ENCODE measurements at places on chromosomes 5 and 9.

- no peak for DNase-seq
Measured at GRCh38 chr5:1047332-1047965, 38.8 kb downstream of the NKD2 start.

GRCh38 chr5:89827359-89827758 lies 582.2 kb downstream of the CETN3 start:
- DNase-seq: no peak

GRCh38 chr5:127834554-127834953 lies 131.4 kb downstream of the CCDC192 start:
- no peak for DNase-seq

GRCh38 chr5:158820891-158821290 lies 278.8 kb downstream of the EBF1 start:
- no peak for DNase-seq

DNA sequence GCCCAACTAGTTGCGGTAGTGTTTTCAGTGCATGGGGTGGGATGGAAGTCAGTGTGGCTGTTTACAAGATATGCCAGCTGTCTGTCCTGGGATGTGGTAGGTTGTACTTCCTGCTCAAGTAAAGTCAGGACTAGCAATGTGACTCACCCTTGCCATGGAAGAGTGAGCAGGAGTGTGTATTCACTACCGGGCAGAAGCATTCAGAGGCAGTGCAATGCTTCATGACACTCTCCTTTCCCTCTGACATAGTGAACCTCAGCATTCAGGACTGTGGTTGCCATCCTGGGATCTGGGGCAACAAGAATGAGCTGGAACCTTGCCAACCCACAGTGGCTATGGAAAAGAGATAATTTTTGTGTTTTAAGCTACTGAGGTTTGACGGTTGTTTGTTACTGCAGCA lies 68.9 kb downstream of the BOD1 start:
- DNase-seq: no peak

DNA sequence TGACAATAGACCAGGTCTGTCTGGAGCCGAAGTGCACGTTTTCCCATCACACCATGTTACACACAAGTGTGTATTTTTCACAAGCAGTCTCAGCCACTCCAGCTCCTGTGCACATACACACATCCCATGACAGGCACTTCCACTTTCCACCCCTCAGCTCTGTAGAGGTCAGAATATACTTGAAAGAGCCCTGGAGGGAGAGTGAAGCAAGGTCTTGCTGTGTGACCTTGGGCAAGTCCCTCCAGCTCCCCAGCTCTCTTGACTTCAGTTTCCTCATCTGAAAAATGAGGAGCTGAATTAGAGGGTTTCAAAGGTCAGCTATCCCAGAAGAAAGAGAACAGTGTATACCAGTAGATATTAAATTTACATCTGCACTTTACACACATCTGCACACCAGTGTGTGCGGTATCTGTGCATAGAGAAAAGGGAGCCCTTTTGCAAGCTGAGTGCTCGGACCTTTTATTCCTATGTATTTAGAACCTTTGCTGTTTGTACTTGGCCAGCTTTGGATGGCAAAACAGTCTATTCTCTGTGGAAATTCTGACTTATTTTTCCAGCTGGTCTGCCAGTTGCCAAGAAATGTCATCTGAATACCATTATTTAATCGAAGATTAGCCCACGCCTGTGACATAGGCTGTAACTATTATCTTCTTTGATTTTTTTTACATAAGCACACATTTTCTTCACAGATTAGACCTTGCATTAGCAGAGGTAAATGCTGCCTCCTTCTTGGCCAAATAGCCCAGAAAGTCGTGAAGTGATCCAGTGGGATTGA lies 528.0 kb downstream of the BNC2 start:
- no peak for DNase-seq

- no peak for DNase-seq
Measured at GRCh38 chr9:112789891-112790774, 39.6 kb downstream of the SNX30 start.

GRCh38 chr9:76423216-76424177 lies 29.3 kb upstream of the RFK start:
- DNase-seq: no peak

GRCh38 chr5:27742805-27743204 lies 704.4 kb upstream of the CDH9 start:
- DNase-seq: no peak

GRCh38 chr5:98106116-98107031 lies 667.1 kb upstream of the RGMB start:
- DNase-seq: no peak

GRCh38 chr5:142221091-142221860 lies 103.5 kb downstream of the SPRY4 start:
- DNase-seq: no peak

- no peak for DNase-seq
Measured at GRCh38 chr9:19294219-19294618, 63.7 kb downstream of the DENND4C start.

DNA sequence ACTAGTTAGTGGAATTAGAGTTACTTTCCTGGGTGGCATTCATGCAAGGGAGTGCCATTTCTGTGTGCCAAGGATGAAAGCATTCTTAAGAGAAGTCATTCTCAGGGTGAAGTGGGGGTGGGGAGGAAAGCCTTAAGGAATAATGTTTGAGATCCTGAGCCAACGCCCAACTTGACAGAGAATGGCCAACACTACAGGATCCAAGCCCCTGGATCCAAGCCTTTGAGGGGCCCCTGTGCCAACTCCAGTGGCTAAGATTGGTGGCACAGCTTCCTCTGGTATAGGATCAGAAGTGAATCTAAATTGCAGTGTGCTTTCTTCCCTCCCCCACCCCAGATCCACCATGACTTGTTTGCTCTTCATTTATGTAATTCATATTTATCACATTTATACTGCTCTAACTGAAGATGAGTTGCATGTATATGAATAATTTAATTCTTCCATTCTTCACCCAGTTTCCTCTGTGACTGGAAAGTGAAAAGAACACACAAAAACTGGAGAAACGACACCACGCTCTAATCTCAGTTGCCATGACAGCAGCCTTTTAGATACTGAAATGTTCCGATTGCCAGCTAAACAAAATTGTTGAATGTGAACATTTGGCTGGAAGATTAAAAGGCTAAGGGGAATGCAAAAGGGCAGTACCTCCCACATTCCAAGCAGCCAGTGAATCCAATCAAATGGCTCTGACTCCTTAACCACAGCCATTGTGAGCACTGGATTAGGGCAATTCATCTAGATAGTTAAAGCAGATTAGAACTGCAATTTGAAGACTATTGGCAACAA lies 4.5 kb downstream of the ZNF608 start:
- DNase-seq: no peak

DNA sequence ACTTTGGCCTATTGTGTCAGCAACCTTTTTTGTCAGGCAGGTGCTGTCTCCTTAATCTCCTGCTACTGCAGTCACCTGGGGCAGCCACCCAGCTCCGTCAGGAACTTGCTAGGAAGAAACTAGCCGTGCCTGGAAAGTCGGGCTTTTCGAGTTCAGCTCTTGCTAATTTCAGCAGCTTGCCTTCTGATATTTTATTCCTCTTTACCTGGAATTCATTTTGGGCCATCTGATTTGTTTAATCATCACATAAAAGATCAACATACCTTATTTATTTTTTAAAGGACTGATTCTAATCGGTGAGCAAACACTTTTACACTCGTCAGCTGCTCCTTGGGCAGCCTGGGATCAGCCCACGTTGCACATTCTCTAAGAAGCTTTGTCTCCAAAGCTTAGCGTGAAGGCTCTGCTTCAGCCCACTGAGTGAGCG lies 42.2 kb downstream of the PRLR start:
- no peak for DNase-seq

GRCh38 chr9:128628471-128629048 lies 28.1 kb downstream of the DYNC2I2 start:
- no peak for DNase-seq

- DNase-seq: no peak
Measured at GRCh38 chr9:105860516-105860915, 166.2 kb downstream of the TMEM38B start.

- DNase-seq: peak; percentile 53
Measured at GRCh38 chr5:132456296-132456986, 34.1 kb downstream of the IRF1 start.

DNA sequence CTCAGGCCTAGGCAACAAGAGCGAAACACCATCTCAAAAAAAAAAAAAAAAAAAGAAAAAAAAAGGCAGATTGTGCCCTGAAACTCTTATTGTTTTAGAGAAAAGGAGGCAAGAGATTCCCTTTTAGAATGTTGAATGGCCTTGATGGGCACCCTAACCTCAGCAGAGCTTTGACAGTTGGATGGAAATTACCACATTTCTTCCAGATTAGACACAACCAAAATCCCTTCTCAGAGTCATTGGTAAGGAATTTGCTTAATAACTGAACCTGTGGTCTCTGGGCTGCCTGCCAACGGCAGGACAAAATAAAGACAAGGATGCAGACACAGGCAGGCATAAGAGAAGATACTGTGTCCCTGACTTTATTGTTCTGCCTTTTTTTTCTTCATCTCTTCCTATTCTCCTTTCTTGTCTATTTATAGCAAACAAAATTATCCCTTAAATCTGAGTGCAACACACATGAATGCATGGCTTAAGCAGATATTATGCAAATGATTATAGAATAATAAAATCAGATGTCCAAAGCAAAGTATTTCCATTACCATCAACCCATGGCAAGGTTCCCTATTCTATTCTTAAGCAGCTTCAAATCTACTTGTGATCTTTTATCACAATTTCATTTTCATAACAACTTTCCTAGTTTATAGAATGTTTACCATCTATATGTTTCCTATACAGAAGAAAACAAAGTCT lies 37.3 kb upstream of the TRIO start:
- no peak for DNase-seq

GRCh38 chr5:73638344-73639095 lies 12.5 kb downstream of the ARHGEF28 start:
- DNase-seq: no peak

GRCh38 chr9:23842565-23843129 lies 16.6 kb upstream of the ELAVL2 start:
- no peak for DNase-seq

DNA sequence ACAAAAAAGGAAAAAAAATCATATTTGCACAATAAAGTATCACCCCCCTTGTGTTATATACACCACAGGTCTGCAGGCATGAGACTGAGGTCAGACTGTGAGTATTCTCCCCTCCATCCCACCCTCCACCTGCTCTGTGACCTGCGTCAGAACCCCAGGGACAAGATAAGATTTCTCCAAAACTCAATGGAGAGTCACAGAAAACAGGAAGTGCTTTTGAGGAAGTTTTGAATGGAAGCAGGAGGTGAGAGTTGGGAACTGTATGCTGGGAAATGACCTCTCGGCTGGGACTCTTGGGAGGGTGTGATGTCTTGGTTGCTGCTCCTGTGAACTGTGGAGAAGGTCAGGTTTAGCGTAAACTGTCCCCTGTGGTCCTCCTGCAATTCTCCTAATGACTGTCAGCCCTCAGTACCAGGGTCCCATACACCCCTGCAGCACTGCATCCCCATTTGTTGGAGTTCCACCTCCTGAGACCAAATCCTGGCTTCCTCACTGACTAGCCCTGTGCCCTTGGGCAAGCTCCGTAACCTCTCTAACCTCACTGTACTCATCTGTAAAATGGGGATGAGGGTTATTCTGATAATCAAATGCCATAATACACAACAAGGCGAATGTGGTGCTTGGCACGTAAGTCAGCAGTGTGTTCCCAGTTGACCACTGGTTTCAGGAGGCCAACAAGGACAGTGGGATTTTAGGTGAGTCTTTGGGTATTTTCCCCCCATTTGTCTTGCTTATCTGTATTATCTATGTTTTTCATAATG lies 6.9 kb upstream of the CTSL start:
- DNase-seq: no peak

- no peak for DNase-seq
Measured at GRCh38 chr9:35510383-35510753, 20.5 kb downstream of the RUSC2 start.

GRCh38 chr5:75510417-75510835 lies 1.0 kb downstream of the CERT1 start:
- no peak for DNase-seq

GRCh38 chr9:16825971-16826625 lies 44.4 kb downstream of the BNC2 start:
- DNase-seq: no peak

DNA sequence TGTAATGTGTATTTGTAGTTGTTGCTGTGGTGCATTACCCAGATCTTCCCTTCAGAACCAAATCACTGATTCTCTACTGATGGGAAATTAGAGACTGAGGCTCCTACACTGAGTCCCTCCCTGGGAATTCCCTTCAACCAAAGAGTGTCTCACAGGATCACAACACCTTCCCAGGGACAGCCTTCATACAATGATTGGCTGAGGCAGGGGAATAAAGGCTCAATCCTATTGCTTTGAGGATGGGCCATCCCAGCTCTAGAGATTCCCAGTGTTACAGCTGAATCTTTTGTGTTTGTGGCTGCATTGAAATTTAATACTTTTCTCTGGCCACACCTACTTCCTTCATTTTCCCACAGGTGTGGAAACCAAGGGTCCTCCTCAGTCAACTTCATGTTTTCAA lies 96.4 kb upstream of the ELL2 start:
- DNase-seq: no peak

GRCh38 chr9:93235300-93235960 lies 51.5 kb downstream of the WNK2 start:
- DNase-seq: no peak

GRCh38 chr5:150066901-150067396 lies 19.4 kb downstream of the CSF1R start:
- DNase-seq: no peak

DNA sequence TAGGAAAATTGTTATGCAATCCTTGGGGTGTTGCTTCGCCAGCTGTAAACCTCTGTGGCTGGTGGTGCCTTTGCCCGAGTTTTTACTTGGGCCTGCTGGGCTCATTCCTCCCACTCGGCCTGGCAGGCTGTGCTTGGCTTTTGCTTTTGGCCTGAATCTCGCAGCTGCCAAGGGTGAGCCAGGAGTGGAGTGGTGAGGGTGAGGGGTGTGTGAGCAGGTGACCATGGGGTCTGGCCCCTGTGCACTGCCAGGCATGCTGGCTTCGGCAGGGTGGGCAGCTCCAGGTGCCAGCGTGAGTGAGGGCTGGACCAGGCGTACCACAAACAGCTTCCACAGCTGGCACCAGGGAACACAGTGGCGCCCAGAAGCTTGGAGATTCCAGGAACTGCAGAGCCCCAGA lies 12.6 kb upstream of the DHFR start:
- no peak for DNase-seq

Data from stimulated activated CD4-positive, alpha-beta T cell treated with anti-CD3 and anti-CD28 coated beads, Interleukin-15, amount 100 ng/mL, for 24 hours (primary cell).